ENCODE measurements at places on chromosomes 2 and 18.

DNA sequence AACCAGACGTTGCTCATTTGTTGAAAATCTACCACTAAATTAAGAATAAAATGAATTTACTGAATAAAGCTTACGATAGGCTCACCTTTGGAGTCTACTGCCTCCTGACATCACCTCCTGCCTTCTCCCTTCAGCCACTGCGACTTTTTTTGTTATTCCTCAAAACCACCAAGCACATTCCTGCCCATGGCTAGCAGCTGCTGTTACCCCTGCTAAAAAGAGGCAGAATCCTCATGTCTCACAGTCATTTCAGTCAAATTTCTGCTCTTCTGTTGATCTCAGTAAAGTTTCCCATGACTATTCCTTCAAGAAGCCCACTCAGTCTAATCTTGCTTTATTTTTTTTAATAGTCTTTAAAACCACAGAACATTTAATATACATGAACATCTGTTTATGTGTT is 40.8 kb upstream of the ANKRD62 start:
- no peak for DNase-seq

DNA sequence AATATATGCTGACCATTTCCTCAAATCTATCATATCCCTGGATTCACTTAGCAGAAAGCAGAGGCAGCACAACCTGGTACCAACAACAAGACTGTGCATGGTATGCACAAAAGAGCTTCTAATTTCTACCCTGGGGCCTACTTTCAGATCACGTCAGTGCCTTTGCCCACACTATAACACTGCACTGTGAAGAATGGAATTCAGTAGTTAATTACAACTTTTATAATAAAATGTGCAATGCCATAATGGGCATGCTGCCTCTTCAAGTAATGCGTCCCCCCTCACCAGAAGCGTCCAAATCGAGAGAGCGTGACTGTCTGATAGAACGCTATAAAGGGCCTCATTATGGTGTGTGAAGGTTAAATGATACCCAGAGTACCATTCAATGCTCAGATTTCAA is 328.1 kb upstream of the PKDCC start:
- DNase-seq: no peak

DNA sequence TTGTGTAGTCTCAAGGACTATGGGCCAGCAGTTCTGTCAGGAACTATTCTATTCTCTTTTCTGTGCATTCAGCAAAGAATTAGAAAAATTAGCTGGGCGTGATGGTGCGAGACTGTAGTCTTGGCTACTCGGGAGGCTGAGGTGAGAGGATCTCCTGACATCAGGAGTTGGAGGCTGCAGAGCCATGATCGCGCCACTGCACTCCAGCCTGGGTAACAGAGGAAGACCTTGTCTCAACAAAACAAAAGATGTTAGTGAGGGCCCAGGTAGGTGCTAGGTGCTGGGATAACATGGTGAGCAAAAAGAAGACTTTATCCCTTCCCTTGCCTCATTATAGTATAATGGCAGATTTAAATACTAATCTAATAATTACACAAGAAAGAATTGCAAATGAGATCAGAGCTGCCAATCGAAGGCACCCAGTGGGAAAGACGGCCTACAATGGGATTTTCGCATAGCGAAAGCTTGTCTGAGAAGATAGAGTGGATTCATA is 447 bp upstream of the MRPL19 start:
- no peak for DNase-seq

- DNase-seq: no peak
Observed at GRCh38 chr2:11017921-11018320, 106.2 kb downstream of the KCNF1 start.

DNA sequence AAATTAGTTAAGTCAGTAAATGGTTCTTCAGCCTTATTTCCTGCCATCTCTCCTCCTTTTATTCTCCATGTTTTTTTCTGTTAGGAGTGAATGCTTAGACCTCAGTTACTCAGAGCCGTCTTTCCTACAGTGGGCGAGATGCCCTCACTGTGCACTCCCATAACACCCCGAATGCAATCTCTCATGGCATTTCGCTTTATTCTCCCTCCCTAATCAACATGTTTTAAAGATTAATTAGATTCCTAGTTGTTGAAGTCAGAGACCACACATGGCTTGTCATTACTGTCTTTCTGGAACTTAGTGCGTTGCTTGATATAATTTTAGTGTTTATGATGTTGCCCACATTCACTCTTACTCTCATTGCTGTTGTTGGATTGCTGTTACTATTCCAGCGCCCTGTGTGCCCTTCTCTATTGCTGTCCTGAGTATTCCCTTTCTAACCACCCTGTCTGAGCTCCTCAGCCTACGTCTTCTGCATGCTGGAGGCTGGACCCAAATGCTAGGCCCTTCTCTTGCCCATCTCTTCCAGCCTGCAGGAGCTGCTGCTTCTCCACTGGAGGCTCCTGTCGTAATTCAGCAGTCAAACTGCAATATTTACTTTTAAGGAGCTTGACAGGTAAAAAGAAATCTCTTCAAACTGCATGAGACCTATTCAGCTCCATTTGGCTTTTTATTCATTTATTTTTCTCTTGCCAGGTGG is 99.3 kb downstream of the MAP2 start:
- DNase-seq: no peak

DNA sequence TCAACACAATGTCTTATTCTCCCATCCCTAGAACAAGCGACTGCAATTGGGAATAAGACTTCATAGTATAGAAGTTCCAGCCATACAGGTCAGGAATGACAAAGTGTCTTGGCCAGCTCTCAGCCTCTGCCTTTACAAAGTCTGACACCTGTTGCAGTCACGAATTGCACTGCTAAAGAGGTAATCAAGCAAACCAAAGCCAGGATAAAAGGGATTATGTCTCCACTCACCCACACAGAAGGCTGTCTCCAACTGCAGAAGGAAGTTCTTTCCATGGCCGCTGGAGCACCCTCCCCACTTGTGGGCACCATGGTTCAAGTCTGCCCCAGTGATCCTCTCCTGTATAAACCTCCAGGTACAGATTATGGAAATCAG is 114.8 kb upstream of the PKDCC start:
- DNase-seq: no peak

DNA sequence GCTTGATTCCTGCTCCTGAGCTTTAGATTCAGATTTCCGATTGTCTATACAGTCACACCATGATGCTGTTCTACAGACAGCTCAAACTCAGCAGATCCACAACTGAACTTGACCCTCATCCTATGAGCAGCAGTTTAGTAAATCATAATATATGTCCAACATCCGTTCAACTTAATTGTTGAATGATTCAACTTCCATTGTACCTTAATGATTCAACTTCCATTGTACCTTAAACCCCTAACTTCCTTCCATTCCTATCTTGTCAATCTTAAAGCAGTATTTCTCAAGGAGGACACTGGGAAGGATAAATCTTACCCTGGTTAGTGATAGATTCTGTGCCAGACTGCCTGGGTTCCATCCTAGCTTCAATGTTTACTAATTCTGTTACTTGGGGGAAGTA is 60.1 kb downstream of the PIGN start:
- DNase-seq: no peak

- no peak for DNase-seq
Observed at GRCh38 chr2:107584577-107584976, 242.1 kb upstream of the RGPD4 start.

DNA sequence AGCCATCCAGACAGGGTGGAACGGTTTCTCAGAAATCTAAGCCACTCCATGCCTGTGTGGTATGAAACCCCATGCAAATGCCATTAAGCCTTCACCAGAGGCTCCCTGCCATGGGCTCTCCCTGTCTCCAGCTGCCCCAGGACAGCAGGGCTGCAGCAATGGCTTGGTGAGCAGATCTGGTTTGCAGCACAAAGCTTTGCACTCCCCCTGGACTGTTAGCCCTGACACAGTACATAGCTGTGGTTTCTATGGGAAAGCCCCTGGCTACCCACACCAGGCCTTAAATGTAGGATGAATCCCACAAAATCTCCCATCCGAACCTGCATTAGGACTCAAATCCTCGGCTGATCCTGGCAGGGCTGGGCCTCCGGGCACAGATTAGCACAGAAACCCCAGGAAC is 291.6 kb downstream of the TNS1 start:
- no peak for DNase-seq

DNA sequence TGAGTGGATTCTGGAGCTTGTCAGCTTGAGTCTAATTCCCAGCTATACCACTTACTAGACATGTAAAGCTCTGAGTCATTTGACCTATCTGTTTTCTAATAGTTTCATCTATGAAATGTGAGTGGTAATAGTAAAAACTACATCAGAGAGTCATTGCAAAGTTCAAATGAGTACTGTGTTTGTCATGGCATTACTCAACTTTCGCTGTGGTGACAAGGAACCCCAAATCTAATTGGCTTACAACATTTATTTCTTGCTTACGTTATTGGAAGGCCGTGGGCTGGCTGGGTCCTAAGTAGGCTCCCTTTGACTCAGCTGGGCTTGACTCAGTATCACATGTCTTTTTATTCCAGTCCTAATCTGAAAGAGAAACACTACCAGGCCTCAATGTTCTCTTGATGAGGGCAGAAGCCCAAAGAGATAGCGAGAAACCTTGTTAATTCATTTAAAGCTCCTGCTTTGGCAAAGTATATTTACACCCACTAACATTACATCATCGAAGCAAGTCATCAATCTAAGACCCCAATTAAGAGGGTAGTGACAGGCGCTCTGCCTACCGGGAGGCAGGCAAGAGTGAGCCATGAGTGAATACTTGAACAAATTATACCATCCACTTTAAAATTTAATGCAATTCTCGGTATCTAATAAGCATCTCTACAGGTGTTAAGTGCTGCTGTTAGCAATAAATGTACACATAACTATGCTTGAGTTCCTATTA is 431.8 kb upstream of the SPHKAP start:
- DNase-seq: no peak

GRCh38 chr2:17626986-17627385 is 86.5 kb downstream of the VSNL1 start:
- DNase-seq: no peak

- DNase-seq: peak; percentile 65
Observed at GRCh38 chr2:96116424-96116878, at the start of gene ADRA2B. ADRA2B (minus strand) TSS chr2:96116571; CDS start chr2:96116149, 422 bp downstream.

DNA sequence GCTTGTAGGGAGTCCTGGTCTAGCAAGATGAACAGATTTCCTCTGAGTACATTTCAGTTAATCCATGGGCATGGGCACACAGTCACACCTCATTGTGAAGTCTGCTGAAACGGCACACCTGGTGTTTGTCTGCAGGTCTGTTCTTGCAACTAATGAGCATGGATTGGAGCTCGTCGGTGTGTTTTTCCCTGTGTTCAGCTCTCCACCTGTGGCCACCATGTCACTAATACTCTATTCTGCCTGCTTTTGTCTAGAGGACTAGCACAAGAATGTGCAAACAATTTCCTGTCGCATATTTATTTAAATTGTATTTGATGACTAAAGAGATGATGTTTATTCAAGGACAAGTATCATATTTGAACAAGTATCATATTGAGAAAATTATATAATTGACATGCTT is 24.5 kb upstream of the PPP4R1 start:
- DNase-seq: no peak

DNA sequence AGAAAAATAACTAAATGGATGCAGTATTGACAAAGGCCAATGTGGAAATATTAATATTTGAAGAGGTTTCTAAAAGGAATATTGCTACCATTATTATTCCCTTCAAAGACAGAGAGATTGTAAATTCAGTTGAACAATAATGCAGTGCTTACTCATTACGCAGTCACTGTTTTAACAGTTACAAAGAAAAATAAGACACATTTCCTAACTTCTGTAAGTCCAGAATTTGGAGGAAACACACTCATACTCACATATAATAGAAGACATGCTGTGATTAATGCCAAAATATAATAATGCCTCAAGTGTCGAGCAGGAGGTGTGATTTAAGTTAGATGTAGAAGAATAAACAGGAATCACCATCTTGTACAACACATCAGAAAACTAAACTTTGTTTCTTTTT is 389.2 kb downstream of the FBXO15 start:
- no peak for DNase-seq

DNA sequence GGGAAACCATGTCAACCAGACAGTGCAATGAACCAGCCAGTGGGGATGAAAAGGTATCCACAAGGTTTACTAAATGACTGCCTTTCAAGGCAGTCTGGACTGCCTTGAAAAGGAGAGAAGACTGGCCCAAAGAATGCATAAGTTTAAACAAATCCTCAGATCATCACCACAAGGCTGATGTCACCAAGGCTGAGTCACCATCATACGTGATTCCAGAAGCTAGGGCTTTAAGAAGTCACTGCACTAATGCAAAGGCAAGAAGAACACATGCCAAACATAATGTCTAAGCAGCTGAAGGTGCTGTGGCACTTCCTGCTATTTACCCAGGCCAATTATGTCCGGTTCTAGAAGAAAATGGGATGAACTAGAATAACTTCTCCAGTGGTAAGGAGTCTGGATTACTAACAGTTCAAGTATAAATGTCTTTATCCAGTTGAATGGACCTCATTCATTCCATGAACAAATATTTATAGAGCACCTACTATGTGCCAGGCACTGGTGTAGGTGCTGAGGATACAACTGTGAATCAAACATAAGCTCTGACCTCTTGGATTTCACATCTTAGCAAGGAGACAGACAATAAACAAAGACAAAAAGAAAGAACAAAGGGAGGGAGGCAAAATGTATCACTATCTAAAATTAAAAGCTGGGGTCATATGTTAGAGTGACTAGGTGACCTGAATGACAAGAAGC is 37.6 kb upstream of the ONECUT2 start:
- no peak for DNase-seq

DNA sequence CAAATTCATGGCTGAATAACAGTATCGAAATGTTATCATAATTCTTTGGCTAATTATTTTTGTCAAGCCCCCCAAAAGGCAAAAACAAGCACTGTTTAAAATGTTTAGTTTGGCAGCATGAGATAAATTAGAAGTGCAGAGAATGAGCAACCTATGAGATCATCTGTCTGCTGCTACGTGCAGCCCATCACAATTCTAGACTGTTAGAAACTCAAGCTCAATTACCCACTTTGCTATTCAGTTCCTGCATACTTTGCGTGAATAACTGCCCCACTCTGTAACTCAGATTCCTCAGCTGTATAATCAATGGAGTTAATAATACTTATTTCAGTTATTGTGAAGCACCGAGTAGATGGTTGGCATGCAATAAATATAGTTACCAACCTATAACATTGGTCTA is 1181.9 kb downstream of the DPP10 start:
- no peak for DNase-seq

- DNase-seq: no peak
Observed at GRCh38 chr2:27076323-27076722, 2.1 kb upstream of the EMILIN1 start.

- DNase-seq: no peak
Observed at GRCh38 chr2:32745191-32745590, 117.3 kb downstream of the TTC27 start.

Data from progenitor cell of endocrine pancreas (in vitro differentiated cells).